CD4-positive, alpha-beta T cell treated with Interleukin-4 for 1 hour (primary cell): ENCODE measurements at places on chromosomes 6 and 20.
A peak's percentile ranks its signal among the peaks of the same experiment; 100 is the strongest.

DNA sequence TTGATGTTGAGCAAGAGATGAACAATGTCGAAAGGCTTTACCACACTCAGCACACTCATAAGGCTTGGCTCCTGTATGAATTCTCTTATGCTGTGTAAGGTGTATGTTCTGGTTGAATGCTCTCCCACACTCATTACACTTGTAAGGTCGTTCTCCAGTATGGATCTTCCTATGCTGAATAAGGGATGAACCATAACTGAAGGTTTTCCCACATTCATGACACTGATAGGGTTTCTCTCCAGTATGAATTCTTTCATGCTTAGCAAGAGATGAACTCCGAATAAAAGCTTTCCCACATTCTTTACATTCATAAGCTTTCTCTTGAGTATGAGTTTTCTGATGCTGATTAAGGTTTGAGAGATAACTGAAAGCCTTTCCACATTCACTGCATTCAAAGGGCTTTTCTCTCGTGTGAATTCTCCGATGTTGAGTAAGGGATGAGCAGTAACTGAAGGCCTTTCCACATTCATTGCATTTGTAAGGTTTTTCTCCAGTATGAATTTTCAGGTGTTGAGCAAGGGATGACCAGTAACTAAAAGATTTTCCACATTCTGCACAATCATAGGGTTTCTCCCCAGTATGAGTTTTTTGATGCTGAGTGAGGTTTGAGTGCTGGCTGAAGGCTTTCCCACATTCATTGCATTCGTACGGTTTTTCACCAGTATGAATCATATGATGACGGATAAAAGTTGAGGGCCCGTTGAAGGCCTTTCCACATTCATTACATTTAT is 21.1 kb downstream of the ZNF184 start:
- DNase-seq = no peak

GRCh38 chr20:48698507-48699267 is 129.1 kb downstream of the PREX1 start:
- no peak for DNase-seq

GRCh38 chr6:13711324-13711732 is 307 bp downstream of the RANBP9 start:
- DNase-seq = peak; percentile 73

DNA sequence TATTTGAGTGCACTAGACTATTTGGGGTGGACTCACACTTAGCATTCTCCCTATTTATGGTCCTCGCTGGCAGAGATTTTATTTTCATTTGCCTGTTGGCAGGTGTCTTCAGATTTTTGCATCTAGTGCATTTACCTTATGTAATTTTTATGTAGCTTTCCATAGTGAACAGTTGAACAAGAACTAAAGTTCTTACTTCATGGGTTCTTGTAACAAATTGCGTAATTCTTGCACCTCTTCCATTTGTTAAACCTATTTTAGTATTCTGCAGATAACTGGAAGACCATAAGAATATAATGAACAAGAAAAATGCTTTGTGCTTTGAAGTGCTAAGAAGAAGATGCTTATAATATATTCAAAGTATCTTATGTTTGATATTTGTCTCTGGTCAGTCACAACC is 252.8 kb upstream of the MMS22L start:
- DNase-seq = no peak

GRCh38 chr6:33781131-33781975 is 7.6 kb downstream of the LEMD2 start:
- no peak for DNase-seq

GRCh38 chr6:35487658-35488516 is 9.0 kb downstream of the TEAD3 start:
- DNase-seq = no peak

DNA sequence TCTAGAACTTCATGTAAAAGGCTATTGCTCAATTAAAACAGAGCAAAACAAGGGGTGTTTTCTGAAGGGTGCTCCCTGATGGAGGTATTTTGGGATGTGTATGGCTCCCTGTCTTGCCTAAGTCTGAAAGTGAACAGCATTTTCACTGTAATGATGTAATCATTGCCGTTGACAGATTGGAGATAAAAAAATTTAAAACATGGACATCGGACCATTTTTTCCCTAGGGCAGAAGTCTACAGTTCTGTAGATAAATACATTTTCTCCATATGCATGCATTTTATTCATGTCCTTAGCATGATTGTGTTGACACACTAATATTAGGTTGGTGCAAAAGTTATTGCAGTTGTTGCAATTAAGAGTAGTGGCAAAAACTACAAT is 85.1 kb upstream of the ATXN1 start:
- no peak for DNase-seq

DNA sequence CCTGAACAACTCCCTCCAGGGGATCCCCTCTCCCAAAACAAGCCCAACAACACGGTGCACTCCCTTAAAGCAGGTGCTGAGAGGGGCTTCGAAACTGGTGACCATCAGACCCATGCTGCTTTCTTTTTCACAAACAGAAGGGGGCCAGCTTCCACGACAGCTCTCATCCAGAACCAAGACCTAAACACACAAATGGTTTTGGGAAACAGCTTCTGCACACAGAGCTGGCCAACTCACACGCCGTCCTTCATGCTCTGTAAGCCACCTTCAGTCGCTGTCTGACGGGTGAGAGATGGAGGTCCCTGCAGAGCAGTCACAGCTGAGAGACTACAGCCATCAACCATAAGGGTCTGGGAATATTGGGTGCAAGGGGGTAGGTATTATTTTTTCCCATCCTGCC is 76.3 kb downstream of the ZMYND8 start:
- no peak for DNase-seq
